NCI-H146 (cell line): ENCODE measurements at places on chromosomes 5 and 9.

- no peak for DNase-seq
These were observed 390.4 kb upstream of the KIF2A start for GRCh38 chr5:61915646-61916045.

- DNase-seq, result peak; percentile 83
These were observed 195.7 kb downstream of the CDK5RAP2 start for GRCh38 chr9:120383999-120384924.

DNA sequence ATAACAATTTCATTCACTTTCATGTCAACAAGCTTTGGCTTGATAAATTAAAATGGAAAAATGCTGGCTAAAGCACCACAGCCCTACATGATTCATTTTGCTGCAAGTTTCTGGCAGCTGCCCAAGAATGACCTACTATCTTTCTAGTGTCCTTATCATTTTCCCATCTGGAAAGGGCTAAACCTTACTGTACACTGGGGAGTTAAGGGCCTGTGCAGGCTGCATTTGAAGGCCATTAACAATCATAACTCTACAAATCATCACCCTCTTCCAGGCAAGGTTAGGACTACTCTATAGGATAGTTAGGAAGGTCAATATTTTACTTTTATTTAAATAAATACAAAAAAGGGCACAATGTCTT, 579.7 kb upstream of the ZNF608 start:
- peak; percentile 84 for DNase-seq

- no peak for DNase-seq
These were observed 601 bp downstream of the FBXO38 start for GRCh38 chr5:148384380-148384737.

DNA sequence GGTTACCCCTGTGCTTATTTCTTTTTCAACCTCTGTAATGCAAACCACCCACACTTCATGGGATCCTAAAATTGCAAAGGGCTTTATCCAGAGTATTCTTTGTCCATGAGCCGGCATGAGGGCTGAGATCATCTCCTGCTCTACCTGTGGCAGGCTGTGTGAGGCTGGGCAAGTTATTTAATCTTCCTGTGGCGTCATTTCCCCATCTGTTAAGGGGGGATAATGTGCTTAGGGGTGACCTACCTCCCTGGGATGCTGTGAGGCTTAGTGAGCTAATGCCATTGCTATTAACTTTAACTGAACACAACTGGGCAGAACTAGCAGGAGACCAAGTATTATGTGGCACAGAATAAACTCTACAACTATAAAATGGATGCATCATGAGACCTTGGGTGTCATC, 17.0 kb downstream of the FRMPD1 start:
- DNase-seq, result no peak

GRCh38 chr9:38639577-38639940, 19.2 kb upstream of the ANKRD18A start:
- no peak for DNase-seq

DNA sequence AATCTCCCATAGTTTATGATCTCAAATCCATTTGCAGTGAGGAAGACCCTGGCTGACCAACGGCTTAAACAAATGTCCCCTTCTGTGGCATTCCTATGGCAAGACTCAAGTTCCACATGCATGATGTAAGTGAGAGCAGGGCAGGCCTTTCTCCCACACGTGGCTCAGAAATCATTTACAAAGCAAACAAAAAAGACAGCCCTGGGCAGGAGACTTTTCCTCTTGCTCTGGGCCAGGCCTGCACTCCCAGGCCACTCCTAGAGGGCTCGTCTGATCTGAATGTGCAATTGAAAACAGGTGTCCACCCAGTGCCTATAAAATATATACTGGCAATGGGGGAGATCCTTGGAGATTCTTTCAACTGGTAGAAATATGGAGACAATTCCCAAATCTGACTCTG, 123.1 kb downstream of the DMRT2 start:
- DNase-seq, result no peak

GRCh38 chr9:105065098-105066088, 137.4 kb upstream of the ABCA1 start:
- DNase-seq, result no peak

GRCh38 chr5:15604986-15605385, 105.0 kb downstream of the FBXL7 start:
- no peak for DNase-seq
